CD4-positive, alpha-beta T cell treated with Interleukin-2 at 100 ng/mL for 4 hours (primary cell): ENCODE measurements at places on chromosomes 1 and 21.
A peak's percentile ranks its signal among the peaks of the same experiment; 100 is the strongest.

- no peak for DNase-seq
These were observed 12.1 kb downstream of the THRAP3 start for GRCh38 chr1:36236302-36236701.

DNA sequence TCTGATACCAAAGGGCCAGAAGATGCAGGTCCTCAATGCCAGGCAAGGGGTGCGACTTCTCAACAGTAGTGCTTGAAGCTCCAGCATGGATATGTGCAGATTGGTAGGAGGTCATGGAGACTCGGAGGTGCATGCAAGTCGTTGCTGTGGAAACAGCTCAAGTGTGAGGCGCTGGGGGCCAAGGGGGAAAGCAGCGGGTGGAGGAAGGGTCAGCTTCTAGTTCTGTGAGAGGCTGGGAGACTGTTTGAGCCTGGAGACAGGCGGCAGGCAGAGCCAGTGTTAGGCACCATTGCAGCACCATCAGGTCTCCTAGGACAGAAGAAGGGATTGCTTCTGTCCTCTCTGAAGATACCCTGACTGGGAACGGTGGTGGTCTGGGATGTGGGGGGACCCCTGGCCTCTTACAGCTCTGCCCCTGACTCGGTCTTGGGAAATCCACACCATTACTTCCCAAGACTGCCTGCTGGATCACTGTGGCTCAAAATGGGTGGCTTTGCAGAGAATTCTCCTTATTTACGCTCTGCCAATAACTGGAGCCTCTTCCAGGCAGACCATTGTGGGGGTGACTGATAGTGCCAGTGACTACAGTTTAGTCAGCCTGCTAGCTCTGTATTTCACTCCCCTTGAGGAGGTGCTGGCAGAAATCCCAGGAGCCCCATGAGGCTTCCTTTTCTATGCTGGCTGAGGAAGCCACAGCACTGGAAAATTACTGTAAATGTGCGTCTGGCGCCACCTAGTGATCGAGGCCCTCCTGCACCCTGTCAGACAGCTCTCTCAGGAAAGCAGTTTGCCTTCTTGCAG, 46.3 kb upstream of the VANGL1 start:
- DNase-seq, result peak; percentile 49

GRCh38 chr1:171758011-171758410, 16.1 kb upstream of the VAMP4 start:
- DNase-seq, result no peak

GRCh38 chr1:204134103-204134502, 17.7 kb downstream of the ETNK2 start:
- no peak for DNase-seq

GRCh38 chr1:39173119-39173994, 31.1 kb upstream of the MACF1 start:
- no peak for DNase-seq
